Common myeloid progenitor, CD34-positive (primary cell): ENCODE measurements at places on chromosomes 6 and 20.

DNA sequence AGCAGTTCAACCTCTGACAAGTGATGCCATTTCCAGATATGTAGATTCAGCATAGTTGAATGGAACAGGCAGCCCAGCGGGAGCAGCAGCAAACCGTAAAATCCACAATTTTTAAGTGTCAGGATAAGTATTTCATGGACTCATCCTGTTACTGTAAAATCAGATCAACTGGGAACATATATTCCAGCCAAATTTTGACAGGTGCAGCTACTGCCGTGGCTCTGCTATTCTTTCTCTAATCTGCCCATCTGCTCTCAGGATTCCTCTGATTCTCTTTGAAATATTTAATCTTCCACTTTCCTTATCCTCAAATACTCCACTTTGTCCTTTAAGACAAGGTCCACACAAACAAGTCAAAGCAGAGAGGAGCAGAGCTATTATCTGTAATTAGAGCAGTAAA is 245.4 kb upstream of the ASCC3 start:
- DNase-seq = no peak

- DNase-seq = no peak
Measured at GRCh38 chr20:44400970-44401769, 45.7 kb downstream of the HNF4A start.

- DNase-seq = no peak
Measured at GRCh38 chr6:112005013-112005371, 48.9 kb upstream of the CCN6 start.

GRCh38 chr6:152682141-152682540 is 15.6 kb upstream of the MYCT1 start:
- DNase-seq = no peak

- DNase-seq = no peak
Measured at GRCh38 chr6:165059032-165059431, 250.4 kb downstream of the C6orf118 start.

DNA sequence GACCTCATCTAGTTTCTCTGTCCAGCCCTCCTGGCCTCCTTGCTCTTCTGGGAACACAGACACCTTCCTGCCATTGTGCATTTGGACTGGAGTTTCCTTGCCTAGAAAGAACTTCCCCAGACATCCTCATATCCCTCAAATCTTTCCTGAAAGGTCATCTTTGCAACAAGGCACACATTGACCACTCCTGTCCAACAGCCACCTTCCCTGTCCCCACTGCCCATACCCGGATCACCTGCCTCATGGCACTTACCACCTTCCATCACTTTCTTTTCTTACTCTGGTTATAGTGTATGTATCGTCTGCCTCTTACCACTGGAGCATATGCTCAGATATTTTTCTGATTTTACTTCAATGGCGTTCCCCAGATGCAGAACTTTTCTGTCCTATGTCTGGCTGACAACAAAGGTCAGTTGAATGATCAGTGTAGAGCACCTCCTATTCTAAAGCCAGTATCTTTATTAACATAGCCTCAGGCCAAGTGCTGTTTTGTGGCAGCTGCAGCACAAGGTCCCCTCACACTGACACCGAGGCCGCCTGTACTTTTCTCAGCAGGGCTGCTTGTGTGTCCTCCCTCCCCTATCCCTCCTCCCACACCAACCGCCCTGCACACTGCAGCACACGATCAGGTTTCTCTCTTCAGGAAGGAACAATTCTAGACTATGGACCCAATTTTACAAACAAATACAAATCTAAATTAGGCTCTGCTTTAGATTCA is 4.1 kb downstream of the HLA-C start:
- no peak for DNase-seq

GRCh38 chr6:165183496-165184140 is 125.8 kb downstream of the C6orf118 start:
- DNase-seq = no peak

DNA sequence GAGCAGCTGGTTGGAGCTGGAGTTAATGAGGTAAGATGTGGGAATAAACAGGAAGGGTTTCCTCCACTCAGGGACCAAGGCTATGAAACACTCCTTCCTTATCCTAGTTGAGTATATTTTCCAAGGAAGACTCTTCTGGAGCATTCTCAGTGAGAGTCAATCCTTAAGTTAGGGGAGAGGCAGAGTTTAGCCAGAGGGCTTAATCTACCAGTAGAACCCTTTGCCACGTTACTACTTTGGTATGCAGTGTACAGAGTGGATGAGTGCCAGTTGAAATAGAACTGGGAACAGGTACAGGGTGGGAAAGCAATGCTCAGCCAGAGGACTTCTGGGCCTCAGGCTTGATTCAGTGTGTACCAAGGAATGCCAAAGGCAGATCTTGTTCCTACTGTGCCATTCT is 114.3 kb downstream of the UBE3D start:
- DNase-seq = no peak

DNA sequence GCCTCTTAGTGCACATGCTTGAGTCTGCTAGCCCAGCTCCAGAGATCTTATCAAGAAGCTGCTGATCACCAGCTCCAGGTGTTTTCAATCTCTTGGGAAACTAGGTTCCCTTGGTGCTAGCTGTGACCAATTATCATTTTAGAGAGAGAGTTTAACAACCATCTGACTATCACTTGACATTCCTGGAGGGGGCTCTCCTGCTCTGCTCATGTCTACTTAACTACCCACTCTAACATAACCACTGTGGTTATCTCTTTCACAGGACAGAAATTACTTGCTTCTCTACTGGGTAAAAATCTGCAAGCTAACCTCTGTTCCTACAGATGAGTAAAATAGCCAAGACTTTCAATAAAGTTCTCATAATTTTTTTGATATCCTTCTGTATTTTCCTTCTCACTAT is 823.4 kb upstream of the GJE1 start:
- DNase-seq = peak; percentile 46

DNA sequence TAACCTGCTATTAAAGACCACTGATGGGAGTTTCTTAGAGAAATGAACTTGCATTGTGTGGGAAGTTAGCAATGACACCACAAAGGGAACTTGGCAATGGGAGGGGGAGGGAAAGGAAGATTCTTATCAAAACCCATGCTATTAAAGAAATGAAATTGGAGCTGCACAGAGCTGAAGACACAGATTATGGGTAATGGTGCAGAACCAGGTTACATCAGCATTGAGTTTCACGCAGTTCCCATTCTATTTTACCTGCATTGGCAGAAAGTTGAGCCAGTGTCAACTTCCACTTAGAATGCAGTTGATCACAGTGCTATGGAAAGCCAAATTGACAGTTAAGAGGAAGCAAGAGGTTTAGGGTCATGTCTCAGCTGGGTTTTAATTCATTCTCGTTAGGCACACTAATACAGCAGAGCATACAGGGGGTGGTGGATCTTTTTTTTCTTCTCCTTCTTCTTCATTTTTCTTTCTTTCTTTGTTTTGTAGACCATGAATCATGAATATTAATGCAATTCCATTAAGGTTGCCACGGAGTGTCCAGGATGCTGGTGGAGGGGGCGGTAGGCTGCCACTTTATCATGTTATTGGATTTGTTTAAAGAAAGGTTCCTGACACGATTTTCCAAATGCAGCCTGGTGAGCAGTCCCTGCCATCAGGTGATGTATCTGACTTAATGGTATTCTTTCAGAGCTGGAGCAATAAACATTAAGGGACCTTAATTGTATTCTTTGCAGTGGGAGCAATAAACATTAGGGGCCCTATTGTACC is 1092.0 kb upstream of the MAP3K7 start:
- no peak for DNase-seq

- no peak for DNase-seq
Measured at GRCh38 chr6:162973151-162973872, 245.5 kb downstream of the PACRG start.

DNA sequence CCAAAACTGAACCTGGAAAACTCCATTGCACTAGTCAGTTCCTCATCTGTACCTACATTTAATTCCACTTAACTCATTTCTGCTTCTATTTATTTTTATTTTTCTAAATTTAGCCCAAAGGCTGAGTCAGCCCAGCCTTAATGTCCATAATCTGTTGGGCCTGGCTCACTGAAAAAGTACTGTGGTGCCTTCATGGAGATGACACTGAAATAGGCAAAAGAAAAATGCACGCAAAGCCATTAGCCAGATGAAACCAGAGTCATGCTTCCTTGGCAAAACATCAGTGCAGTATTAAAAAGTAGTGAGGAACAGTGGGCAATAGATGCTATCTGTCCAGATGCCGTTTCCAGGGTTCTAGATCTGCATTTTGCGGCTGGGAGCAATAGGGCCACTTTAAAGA is 14.7 kb upstream of the PLCB4 start:
- DNase-seq = no peak

DNA sequence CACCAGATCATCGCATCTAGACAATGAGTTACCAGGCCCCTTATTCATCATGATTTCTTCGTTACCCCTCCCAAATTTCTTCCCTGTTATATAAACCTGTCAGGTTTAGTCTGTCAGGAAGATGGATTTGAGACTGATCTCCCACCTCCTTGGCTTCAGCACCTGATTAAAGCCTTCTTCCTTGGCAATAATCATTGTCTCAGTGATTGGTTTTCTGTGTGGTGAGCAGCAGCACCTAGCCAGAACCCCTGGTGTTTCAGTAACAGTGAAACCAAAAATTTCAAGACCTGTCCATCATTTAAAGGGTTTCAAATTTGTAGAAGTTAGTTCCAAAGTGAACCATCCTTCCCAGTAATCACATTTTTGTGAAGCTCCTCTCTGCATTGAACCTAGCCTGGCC is 209.8 kb upstream of the GJE1 start:
- DNase-seq = no peak

GRCh38 chr6:32047855-32048766 is 9.9 kb downstream of the CYP21A2 start:
- DNase-seq = peak; percentile 63

- no peak for DNase-seq
Measured at GRCh38 chr6:169473663-169474062, 220.0 kb upstream of the THBS2 start.

DNA sequence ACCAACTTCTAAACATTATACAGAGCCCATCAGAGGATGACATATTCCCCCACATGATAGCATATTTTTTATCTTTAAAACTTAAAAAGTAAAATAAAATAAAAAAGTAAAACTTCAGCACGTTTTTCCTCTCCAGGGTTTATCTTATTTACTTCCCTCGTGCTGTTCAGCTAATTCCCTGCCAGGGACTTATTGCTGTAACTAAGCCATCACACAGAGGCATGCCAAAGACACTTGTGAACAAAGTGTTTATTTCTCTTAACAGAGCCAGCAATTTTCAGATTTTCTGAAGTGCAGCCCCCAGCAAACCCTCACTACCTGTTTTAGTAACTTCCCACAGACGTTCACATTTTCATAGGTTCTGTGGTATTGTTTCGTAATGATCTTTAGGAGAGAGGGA is 293.8 kb downstream of the ZNF217 start:
- no peak for DNase-seq

GRCh38 chr6:12785921-12786320 is 69.4 kb downstream of the PHACTR1 start:
- no peak for DNase-seq

DNA sequence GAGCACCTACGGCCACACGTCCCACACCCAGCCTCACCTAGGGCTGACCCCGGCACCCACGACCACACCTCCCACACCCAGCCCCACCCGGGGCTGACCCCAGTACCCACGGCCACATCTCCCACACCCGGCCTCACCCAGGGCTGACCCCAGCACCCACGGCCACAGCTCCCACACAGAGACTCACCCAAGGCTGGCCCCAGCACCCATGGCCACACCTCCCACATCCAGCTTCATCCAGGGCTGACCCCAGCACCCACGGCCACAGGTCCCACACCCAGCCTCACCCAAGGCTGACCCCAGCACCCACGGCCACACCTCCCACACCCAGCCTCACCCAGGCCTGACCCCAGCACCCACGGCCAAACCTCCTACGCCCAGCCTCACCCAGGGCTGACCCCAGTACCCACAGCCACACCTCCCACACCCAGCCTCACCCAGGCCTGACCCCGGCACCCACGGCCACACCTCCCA is 36.7 kb downstream of the NINL start:
- DNase-seq = no peak

- DNase-seq = no peak
Measured at GRCh38 chr6:9927275-9927674, 487.6 kb downstream of the TFAP2A start.

- DNase-seq = no peak
Measured at GRCh38 chr6:76247527-76247926, 175.1 kb upstream of the IMPG1 start.

- no peak for DNase-seq
Measured at GRCh38 chr6:135974426-135974825, 122.9 kb downstream of the PDE7B start.

- peak; percentile 51 for DNase-seq
Measured at GRCh38 chr6:158803733-158804143, 15.4 kb downstream of the EZR start.

- no peak for DNase-seq
Measured at GRCh38 chr6:14456941-14457340, 339.4 kb downstream of the CD83 start.
